Stimulated activated CD4-positive, alpha-beta T cell treated with anti-CD3 and anti-CD28 coated beads, TNF-alpha, amount 100 ng/mL, for 4 hours (primary cell): ENCODE measurements at places on chromosomes 2 and 18.
A peak's percentile ranks its signal among the peaks of the same experiment; 100 is the strongest.

DNA sequence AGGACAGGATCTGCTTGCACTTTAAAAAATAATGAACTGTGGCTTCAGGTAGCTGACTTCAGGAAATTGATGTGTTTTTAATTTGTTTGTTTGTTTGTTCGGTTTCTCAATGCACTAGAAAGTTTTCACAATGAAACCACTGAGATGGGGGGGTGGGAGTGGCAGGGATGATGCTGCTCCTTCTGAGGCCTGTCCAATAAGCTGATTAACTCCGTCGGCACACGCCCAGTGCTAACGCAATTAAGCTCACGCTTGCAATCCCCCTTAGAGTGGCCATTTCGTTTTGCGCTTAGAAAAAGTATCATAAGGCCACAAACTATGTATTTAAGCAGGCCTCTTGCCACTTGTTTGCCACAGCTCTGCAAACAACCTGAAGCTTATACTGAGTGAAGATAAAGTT is 12.5 kb upstream of the GPR39 start:
- DNase-seq: no peak

DNA sequence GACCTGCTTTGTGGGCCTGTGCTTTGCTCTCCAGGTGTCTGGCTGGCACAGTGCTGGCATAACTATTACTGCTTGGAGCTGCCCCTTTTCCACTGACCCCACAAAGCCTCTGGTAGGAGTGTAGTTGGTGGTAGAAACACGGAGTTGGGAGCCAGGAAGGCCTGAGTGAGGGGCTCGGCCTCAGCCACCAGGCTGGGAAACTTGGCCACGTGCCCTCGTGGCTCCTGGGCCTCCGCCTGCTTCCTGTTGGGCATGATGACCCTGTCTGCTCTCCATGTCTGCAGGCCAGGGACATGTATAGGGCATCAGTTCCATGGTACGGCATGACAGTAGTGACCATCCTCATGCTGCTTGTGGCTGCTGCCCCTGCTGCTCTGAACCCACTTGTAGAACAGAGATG is 241.2 kb downstream of the FAM210A start:
- DNase-seq: no peak

- no peak for DNase-seq
Measured at GRCh38 chr2:220296174-220296573, 668.7 kb downstream of the SLC4A3 start.

- DNase-seq: no peak
Measured at GRCh38 chr18:55515941-55516710, 71.9 kb downstream of the TCF4 start.

DNA sequence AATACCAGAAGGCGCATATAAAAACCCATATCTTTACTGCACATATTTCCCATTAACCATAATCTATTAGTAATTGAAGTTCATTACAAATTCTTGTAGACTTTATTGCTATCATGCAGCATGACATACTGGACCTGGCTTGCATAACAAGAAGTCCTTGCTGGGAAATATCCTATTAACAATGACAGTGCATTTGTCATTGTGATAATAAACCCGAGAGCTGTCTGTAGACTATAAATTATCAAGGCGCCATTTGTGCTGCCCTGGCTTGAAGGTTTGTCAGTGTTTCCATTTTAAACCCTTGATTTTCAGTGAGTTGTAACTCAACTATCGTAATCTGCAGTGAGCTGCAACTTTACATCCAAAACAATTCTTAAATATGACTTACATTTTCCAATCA is 59.0 kb downstream of the HNMT start:
- no peak for DNase-seq

DNA sequence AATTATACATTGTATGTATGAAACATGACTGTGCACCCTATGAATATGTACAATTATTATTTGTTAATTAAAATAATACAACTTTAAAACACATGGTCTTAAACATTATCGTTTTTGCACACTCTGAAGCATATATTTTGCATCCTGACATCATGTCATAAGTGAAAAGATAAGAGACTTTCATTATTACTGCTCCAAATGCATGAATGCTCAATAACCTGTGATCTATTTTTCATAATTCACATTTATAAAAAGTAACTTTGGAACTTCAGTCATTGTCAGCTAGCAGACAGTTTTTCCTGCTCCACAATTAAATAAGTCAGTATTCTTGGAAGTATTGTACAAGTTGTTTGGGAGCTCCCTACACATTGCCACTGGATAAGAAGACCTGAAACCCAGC is 1.3 kb upstream of the ITPRIPL1 start:
- no peak for DNase-seq

DNA sequence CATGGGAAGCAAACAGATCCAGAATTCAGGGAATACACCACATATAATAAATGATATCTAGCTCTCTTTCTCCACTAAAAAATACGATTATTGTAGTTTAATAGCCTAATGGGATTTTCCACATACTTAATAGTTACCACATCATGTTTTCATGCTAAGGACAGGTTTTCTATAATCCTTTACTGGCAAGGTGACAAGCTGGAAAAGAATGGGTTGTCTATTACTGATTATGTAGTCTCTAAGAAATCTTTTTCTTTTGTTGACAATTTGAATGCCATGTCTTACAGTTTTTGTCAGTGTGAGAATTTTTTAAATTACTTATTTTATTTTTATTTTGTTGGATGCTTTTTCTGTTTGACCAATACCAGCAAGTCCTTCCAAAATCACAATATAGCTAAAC is 177.8 kb downstream of the GALNT13 start:
- no peak for DNase-seq

GRCh38 chr2:221731432-221732145 is 159.5 kb upstream of the EPHA4 start:
- DNase-seq: no peak

GRCh38 chr2:33205693-33206434 is 259.1 kb downstream of the LTBP1 start:
- no peak for DNase-seq

- no peak for DNase-seq
Measured at GRCh38 chr2:127187831-127188230, 32.3 kb downstream of the CYP27C1 start.

GRCh38 chr18:31646332-31647126 is 37.9 kb downstream of the B4GALT6 start:
- no peak for DNase-seq

GRCh38 chr2:207516206-207516605 is 13.6 kb upstream of the CREB1 start:
- DNase-seq: no peak

GRCh38 chr2:207093234-207093633 is 72.5 kb downstream of the KLF7 start:
- no peak for DNase-seq

DNA sequence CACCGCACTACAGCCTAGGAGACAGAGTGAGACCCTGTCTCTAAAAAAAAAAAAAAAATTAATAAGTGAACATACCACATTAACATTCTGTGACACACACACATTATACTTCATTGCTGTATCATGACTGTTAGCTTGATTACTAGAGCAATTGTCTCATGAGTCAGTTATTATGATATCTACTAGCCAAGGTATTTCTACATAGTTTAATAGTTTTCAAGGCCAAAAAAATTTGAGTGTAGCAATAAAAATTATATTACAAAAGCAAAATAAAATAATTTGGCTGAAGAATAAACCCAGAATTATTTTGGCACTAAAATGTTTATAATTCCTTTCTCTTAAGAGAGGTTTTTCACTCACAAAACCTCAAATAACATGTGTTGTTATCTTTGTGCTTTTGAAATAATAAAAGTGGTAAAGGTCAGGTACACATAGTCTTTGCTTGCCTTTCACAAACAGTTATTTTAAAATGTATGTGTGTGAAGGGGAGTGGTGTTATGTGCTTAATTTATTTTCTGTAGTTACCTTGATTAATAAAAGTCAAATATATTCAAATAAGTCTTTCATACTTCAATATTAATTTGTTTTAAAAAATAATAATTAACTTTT is 136.9 kb upstream of the SPOPL start:
- no peak for DNase-seq

DNA sequence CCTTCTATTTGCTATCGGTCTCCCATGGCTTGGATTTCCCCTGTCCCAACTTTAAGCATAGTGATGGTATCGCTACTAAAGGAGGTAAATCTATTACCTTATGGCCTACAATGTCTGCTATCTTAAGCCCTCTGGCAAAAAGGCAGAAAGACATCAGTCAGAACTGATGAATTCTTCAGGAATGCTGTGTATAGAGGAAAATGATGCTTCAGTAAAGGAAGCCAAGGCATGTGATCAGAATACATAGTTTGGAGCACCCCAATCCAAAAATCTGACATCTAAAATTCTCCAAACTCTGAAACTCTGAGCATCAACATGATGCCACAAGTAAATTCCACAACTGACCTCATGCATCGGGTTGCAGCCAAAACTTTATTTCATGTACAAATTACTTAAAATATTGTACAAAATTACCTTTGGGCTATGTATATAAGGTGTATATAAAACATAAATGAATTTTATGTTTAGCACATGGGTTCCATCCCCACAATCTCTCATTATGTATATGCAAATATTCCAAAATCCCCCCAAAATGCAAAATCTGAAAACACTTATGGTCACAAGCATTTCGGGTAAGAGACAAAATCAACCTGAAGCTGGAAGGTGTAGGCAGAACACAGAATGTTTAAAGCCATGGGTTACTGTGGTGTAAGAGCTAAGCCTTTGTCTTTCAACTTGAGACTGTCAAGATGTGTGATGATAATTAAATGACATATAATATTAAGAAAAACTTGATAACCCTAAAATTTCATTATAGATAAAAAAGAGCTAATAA is 66.2 kb downstream of the CUL3 start:
- DNase-seq: no peak

GRCh38 chr18:79548621-79548985 is 131.0 kb upstream of the CTDP1 start:
- DNase-seq: no peak

DNA sequence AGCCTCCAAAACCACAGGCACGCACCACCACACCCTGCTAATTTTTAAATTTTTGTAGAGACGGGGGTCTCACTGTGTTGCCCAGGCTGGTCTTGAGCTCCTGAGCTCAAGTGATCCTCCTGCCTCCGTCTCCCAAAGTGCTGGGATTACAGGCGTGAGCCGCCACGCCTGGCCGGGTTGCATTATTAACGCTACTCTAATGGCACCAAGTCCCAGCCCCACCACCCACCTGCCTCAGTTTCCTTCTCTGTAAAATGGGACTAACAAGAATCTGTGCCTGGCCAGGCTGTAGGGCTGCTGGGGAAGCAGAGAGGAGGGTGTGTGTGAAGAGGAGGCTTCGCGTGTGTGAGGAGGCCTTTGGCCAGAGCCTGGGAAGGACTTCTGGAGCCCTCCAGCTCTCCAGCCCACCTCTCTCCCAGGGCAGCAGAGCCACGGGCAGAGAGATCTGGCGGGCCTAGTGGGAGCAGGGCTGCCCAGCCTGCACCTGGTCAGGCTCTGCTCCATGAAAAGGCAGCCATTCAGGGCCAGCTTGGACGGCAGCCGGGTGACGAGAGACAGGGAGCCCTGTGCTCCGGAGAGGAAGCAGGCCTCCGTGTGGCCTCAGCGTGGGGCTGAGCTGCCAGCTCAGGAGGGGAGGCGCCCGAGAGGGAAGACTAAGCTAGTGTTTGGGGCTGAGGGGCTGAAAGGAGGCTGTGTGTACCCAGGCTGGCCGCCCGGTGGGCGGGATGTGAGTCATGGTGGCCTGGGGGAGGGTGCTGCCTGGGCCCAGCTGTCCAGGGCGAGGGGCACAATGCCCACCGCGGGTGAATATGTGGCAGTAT is 7.4 kb upstream of the B3GNT7 start:
- no peak for DNase-seq

- no peak for DNase-seq
Measured at GRCh38 chr2:129550536-129550935, 428.9 kb upstream of the RAB6C start.

DNA sequence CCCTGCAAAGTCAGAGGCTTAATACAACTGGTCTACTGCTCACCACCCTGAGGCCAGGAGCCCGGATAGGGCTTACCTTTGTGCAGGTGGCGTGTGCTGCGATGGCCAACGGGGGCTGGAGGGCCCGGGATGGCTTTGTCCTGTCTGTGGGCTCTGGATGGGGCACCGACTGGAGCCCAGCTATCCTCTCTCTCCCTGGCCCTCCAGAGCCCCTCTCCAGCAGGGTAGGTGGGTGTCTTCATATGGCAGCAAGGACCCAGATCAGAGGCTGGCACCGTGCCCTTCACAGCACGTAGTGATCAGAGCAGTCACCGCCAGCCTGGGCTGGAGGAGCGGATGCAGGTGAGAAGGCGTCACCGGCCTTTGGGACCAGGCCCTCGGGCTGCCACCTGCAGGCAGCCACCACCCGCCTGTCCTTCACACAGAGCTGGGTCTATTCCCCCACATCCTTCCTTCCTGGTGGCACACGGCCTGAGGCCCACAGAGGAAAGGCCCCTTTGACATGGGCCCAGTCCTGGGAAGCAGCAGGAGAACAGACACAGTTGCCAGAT is 232.1 kb downstream of the EIPR1 start:
- DNase-seq: no peak

DNA sequence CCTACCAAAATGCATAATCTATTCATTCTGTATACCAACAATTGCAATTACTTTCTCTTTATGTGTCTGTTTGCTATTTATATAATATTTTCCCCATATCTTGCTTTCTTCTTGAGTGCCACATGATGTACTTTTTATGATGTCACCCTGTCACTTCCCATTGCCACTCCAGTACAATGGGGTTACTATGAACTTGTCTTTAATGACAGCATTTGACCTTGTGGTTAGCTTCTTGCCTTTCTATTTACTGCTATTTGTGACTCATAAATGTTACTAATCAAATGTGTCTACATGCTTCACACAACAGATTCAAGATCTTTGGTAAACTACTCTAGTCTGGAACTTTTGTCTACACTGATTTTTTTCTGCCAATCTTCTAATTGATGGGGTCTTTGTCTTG is 486.3 kb downstream of the NR4A2 start:
- no peak for DNase-seq

GRCh38 chr18:76822506-76823160 is at the start of gene ZNF236:
ZNF236 (plus strand) TSS chr18:76822557; CDS start chr18:76822608, 51 bp downstream.
- peak; percentile 51 for DNase-seq

DNA sequence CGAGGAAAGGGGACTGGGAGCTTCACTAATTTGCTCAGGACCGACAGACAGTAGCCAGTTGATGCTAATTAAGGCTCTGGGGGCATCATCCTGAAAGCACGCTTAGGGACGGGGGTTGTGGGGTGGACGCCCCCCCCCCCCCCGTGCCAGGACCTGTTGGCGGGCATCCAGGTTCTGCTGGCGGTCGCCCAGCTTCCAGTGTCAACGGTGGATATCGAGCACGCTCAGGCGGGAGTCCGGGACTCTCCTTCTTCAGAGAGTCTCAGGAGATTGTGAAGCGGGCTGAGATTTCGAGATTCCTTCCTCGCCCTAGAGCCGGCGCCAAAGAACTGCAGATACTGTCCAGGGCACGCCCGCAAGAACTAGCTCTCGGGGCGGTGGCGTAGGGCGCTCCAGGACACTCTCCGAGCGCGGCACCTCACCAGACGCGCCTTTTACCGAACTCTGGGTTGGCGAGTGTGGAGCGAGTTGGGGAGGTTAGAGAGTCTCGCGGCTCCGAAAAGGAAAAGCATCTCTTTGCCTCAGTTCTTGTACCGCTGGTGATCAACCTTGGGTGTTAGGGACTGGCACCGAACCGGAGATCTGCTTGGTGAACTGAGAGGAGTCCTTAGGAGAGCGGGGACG is 5.6 kb downstream of the RAX start:
- no peak for DNase-seq
